ENCODE measurements at places on chromosomes 12 and 14. TPM values are rescaled to one million over a fixed set of nuclear protein-coding genes. Genes with fewer than 3 reads are reported as not detected.

MRPS35 gene
- total RNA-seq, result 149 TPM

TEX22 gene
- 0.29 TPM for total RNA-seq

PYGL gene
- 56.2 TPM for total RNA-seq

ZBTB42 gene
- 2.9 TPM for total RNA-seq
